Pericardium fibroblast (primary cell): ENCODE measurements at places on chromosomes 11 and 22. TPM values are rescaled to one million over a fixed set of nuclear protein-coding genes. Genes with fewer than 3 reads are reported as not detected.

Gene IGLL5
- not detected in 2 replicates for total RNA-seq

Gene SCARF2
- 42.2 and 55.3 TPM in 2 replicates for total RNA-seq

Gene SLC35E4
- 8.4 and 9.5 TPM in 2 replicates for total RNA-seq

Gene TH
- 0.17 and 17.5 TPM in 2 replicates for total RNA-seq

Gene GAL3ST3
- total RNA-seq, result not detected in 2 replicates

Gene IL10RA
- not detected in 2 replicates for total RNA-seq

Gene CRYBB2
- total RNA-seq, result not detected in 2 replicates

Gene BDNF
- total RNA-seq, result 0.34 and 4.1 TPM in 2 replicates

Gene OR52I2
- not detected in 2 replicates for total RNA-seq

Gene OR52B4
- not detected in 2 replicates for total RNA-seq

Gene SHANK2
- total RNA-seq, result 2.2 TPM in 1 of 2 replicates, not detected in the other

Gene FGF19
- total RNA-seq, result not detected in 2 replicates

Gene PLEKHB1
- total RNA-seq, result 1.6 TPM in 1 of 2 replicates, not detected in the other

Gene SAA1
- 0.34 and 15.5 TPM in 2 replicates for total RNA-seq

Gene PHOX2A
- not detected in 2 replicates for total RNA-seq

Gene APOBEC3C
- total RNA-seq, result 15.9 and 30.5 TPM in 2 replicates

Gene CNGA4
- total RNA-seq, result not detected in 2 replicates

Gene GSTP1
- total RNA-seq, result 1,049 and 1,088 TPM in 2 replicates

Gene CD3E
- total RNA-seq, result not detected in 2 replicates

Gene UQCR10
- 75.6 and 81.1 TPM in 2 replicates for total RNA-seq

Gene C11orf24
- total RNA-seq, result 47.8 and 62.4 TPM in 2 replicates

Gene MCAM
- 23.2 and 36.8 TPM in 2 replicates for total RNA-seq

Gene B3GAT1
- not detected in 2 replicates for total RNA-seq

Gene UBQLN3
- total RNA-seq, result not detected in 2 replicates

Gene BLID
- 0.93 TPM in 1 of 2 replicates, not detected in the other for total RNA-seq

Gene PLET1
- not detected in 2 replicates for total RNA-seq

Gene CCDC73
- total RNA-seq, result not detected in 2 replicates

Gene RTN4R
- total RNA-seq, result 1.2 and 2.6 TPM in 2 replicates

Gene MN1
- 37.7 and 43.8 TPM in 2 replicates for total RNA-seq

Gene CRYAB
- 44.4 and 88.3 TPM in 2 replicates for total RNA-seq

Gene ABTB2
- total RNA-seq, result 3.3 and 4.9 TPM in 2 replicates

Gene APOA4
- total RNA-seq, result not detected in 2 replicates

Gene VSIG2
- total RNA-seq, result not detected in 2 replicates
